ENCODE measurements at places on chromosomes 11 and 22. TPM values are rescaled to one million over a fixed set of nuclear protein-coding genes. Genes with fewer than 3 reads are reported as not detected.

DNA sequence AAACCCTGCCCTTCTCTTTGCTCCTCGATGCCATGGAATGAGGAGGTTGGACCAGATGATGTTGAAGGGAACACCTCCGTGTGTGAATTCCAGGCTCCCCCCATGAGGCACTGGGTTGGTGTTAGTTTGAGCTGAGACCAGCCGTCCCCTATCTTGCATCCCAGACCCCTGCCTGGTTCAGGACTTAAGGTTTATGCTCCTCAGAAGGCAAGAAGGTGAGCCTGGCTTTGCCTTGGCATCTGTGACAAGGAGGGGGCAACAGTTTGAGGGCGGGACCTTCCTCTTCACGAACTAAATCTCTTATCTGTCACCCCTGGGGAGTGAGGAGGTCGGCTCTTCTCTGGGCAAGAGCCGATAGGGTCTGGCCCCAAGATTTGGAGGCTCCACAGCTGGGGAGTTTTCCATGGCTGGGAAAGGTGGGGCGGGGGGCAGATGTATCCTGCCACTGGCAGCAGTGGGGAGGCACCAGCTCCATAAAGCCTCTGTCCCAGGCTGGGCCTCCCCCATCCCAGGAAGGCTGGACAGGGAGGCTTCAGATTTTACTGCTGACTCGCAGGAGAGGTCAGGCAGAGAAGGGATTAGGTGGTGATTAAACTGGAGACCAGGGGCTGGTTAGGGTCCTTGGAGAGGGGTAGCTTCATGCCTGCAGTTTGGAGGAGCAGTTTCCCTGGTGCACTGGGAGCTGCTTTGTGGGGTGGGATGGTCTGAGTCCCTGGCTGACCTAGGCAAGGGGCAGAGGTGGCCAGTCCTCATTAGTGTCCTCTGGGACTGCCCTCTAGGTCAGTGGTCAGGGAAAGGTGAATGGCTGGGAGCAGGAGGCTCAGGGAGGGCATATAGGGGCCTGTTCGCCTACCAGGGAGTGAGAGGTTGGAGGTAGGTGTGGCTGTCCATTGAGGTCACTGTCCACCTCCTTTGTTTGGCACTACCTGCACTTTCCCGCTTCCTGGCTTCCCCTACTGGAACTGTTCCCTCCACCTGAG lies 1.1 kb downstream of the SEC14L2 start:
- H3K4me1 ChIP-seq = peaks cover 42% of the 10 kb centered on the region
- peaks cover 3% of the 10 kb centered on the region for H3K36me3 ChIP-seq
- H3K4me3 ChIP-seq = peak overlapping the region; percentile 72
- no peak for DNase-seq
- H3K27ac ChIP-seq = peak overlapping the region; percentile 64

The SPTBN2 gene
- 0.25 TPM for total RNA-seq

- no peak overlapping the region for H3K4me3 ChIP-seq
- H3K27me3 ChIP-seq = no peaks in the 10 kb centered on the region
- peaks cover 14% of the 10 kb centered on the region for H3K36me3 ChIP-seq
- DNase-seq = no peak
These were observed 33.3 kb downstream of the SBF1 start for GRCh38 chr22:50441428-50441993.

The APOBEC3B gene
- 8.7 TPM for total RNA-seq

The GRAMD1B gene
- total RNA-seq = 35.3 TPM

DNA sequence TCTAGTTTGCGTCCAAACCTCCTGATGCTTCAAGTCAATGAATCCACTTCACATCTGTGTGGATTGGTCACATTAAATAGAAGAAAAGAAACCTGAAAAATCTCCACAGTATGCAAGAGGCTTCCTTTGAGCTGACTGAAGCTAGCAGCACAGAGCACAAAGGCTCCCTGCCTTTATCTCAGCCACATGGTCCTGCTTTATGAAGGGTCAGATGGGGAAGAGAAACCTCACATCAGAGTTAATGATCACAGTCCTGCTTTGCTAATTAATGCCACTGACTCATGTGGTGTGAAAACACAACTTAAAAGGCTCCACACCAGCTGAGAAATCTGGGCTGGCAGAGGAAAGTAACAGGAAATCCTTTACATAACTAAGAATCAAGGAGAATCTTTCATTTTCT lies 1291.0 kb downstream of the LRRC4C start:
- H3K27ac ChIP-seq = no peak overlapping the region
- no peak for DNase-seq
- no peaks in the 10 kb centered on the region for H3K36me3 ChIP-seq
- no peaks in the 10 kb centered on the region for H3K4me1 ChIP-seq
- H3K4me3 ChIP-seq = no peak overlapping the region

- DNase-seq = no peak
- H3K4me1 ChIP-seq = peaks cover 3% of the 10 kb centered on the region
- peak overlapping the region; percentile 17 for H3K27ac ChIP-seq
These were observed 49.3 kb upstream of the PARVG start for GRCh38 chr22:44131412-44131811.

GRCh38 chr11:95877291-95877690 lies 46.6 kb downstream of the MTMR2 start:
- no peak overlapping the region for H3K27ac ChIP-seq
- H3K4me3 ChIP-seq = no peak overlapping the region
- DNase-seq = no peak
- no peaks in the 10 kb centered on the region for H3K27me3 ChIP-seq

DNA sequence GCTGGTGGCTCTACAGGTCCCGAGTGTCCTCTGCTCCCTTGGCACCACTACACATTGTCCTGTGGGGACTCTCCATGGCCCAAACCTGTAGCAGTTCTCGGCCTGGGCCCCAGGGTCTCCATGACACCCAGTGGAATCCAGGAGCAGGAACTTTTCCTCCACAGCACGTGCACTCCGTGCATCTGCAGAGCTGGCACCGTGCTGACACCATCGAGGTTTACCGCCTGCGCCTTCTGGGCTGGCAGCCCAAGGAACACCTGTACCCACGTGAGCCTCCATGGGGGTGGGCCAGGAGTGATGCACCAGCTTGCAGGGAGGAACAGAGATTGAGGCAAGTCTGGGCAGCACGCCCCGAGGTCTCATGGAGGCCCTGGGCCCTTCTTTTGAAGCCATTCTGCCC lies 25.2 kb downstream of the TSPAN32 start:
- H3K4me1 ChIP-seq = no peaks in the 10 kb centered on the region
- DNase-seq = no peak
- no peaks in the 10 kb centered on the region for H3K36me3 ChIP-seq
- H3K27me3 ChIP-seq = peaks cover 14% of the 10 kb centered on the region
- H3K27ac ChIP-seq = no peak overlapping the region

The C11orf52 gene
- 0.27 TPM for total RNA-seq

GRCh38 chr11:100730266-100730665 lies 43.2 kb downstream of the ARHGAP42 start:
- no peaks in the 10 kb centered on the region for H3K36me3 ChIP-seq
- H3K27me3 ChIP-seq = no peaks in the 10 kb centered on the region
- no peak overlapping the region for H3K4me3 ChIP-seq
- no peaks in the 10 kb centered on the region for H3K4me1 ChIP-seq

The WNT11 gene
- total RNA-seq = not detected

GRCh38 chr11:12771875-12772274 lies 97.7 kb downstream of the TEAD1 start:
- H3K27me3 ChIP-seq = peaks cover 9% of the 10 kb centered on the region
- no peak for DNase-seq
- H3K4me1 ChIP-seq = peaks cover 6% of the 10 kb centered on the region
- no peak overlapping the region for H3K27ac ChIP-seq
- no peak overlapping the region for H3K4me3 ChIP-seq
- H3K36me3 ChIP-seq = no peaks in the 10 kb centered on the region

The TESMIN gene
- 8.1 TPM for total RNA-seq

DNA sequence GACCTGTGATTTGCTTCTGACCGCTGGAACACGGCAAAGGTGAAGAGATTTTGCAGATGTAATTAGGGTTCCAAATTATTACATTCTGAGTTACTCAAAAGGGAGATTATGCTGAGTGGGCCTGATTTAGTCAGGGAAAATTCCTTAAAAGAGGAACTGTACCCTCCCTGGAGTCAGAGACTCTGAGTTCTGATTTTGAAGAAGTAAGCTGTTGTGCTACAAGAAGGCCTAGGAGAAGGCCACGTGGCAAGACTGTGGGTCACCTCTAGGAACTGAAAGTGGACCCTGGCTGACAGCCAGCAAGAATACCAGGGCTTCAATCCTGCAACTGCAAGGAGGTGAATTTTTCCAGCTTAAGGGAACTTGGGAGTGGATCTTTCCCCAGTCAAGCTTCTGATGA lies 45.3 kb downstream of the CHRDL2 start:
- no peak overlapping the region for H3K4me3 ChIP-seq
- H3K36me3 ChIP-seq = no peaks in the 10 kb centered on the region
- peaks cover 26% of the 10 kb centered on the region for H3K27me3 ChIP-seq
- DNase-seq = no peak
- peaks cover 1% of the 10 kb centered on the region for H3K4me1 ChIP-seq

All from activated CD4-positive, alpha-beta T cell treated with anti-CD3 and anti-CD28 coated beads, Interleukin-2, amount 10 ng/mL, durations not matched to agents 7 days and 5 days (primary cell).